ENCODE measurements at places on chromosomes 7 and 10. TPM values are rescaled to one million over a fixed set of nuclear protein-coding genes. Genes with fewer than 3 reads are reported as not detected.

- DNase-seq = no peak
Measured at GRCh38 chr7:97269741-97270140, 152.2 kb downstream of the SDHAF3 start.

DNA sequence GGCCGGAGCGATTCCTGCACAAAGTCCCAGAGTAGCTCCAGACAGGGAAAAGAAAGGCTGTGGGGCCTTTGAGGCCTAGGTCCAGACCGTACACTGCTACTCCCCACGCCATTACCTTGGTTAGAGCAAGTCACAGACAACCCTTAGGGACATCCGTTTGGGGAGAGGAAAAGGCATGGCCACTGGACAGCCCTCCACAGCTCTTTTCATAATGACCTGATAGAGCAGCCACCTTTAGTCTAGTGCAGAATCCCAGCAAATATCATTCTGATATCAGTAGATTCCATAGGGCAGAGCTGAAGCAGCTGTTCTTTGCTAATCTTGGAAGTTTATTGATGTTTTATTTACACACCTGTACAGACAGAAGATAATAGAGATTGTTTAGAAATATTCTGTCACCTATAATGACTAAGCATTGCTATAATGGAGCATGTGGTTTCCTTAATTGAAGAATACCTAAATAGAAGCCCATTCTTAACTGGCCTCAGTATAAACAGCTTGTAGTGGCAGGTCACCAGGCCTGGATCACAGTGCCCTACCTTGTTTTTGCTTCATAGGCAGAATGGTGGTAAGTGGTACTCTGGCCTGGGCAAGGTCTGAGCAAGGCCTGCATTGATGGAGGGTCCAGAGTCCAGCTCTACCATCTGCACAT, 27.9 kb downstream of the OGDH start:
- DNase-seq = peak; percentile 25

DNA sequence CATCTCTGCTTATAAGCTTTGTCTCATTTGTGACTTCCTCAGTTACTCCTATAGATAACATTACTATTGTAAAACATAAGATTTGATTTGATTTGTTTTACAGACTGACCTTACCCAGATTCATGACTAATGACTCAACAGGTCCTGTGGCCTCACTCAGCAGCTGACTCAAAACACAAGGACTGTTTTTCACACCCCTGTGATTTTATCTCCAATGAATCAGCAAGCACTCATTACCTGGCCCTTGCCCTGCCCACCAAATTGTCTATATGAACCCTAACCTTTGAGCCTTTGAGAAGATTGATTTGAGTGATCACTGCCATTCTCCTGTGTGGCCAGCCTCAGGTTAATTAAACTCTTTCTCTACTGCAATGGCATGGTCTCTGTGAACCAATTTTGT, 1064.6 kb upstream of the LRRTM3 start:
- no peak for DNase-seq

Gene SSC4D
- total RNA-seq = 63.8 TPM

DNA sequence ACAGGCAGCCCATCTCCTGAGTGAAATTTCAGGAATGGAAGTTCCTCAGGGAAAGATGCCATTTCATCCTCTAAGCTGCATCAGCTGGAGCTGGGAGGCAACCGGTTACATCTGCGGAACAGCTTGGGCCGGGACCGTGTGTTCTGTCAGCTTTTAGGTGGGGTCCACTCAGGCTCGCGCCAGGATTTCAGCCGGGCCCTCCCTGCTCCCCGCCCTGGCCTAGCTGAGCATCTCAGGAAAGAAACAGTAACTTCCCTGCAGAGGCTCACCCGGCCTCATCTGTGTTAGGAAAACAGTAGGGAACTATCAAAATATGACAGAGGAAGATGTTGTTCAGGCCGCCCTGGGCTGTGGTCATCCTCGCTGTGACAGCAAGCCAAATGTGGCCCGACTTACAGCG, 110.4 kb downstream of the TRIL start:
- no peak for DNase-seq

GRCh38 chr10:69223028-69223342, 2.9 kb downstream of the HKDC1 start:
- DNase-seq = no peak

GRCh38 chr7:122340427-122340826, 35.9 kb upstream of the FEZF1 start:
- DNase-seq = no peak

Gene SPDYE1
- total RNA-seq = not detected

DNA sequence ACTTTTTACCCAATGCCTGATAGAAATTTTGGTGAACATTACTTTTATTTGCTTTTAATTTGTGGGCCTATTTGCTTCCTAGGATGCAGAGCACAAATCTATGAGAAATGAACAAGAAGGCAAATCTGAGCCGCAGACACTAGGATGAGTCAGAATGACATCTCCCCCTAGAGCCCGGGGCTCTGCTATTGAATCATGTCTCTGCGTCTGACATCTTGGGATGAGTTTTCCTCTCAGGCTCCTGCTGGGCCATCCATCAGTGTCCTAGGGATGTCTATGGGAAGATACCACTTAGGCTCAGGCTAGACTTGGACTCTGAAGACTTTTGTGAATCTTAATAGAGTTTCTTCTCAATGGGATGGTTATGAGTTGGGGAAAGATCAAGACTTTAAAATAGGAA, 157.3 kb upstream of the MTPN start:
- no peak for DNase-seq

DNA sequence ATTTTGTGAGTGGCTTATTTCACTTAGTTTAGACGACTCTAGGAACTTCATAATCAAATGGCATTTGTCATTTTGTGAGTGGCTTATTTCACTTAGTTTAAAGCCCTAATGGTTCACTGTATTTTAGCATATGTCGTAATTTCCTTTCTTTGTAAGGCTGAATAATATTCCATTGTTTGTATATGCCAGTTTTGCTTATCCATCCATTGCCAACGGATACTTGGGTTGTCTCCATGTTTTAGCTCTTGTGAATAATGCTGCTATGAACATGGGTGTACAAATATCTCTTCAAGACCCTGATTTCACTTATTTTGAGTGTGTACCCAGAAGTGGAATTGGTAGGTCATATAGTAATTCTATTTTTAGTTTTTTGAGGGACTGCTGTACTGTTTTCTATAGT, 31.8 kb downstream of the DOCK1 start:
- DNase-seq = no peak

DNA sequence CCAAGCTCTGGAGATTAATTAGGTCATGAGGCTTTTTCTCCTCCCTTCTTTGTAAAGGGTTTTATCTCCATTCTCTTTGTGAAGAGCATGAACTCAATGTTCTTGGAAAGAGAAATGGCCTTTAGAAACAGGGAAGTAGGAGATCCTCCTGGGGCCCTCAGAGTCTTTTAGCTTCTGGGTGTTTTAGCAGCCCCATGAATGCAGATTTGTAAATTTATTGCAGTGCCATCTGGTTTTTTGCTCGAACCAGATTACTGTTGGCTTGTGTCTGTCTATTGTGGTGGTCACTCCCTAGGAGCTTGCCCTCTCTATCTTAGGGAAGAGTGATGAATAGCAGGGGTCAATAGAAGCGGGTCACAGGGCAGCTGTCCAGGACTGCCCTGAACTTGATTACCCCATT, 110.6 kb downstream of the BTRC start:
- DNase-seq = no peak

DNA sequence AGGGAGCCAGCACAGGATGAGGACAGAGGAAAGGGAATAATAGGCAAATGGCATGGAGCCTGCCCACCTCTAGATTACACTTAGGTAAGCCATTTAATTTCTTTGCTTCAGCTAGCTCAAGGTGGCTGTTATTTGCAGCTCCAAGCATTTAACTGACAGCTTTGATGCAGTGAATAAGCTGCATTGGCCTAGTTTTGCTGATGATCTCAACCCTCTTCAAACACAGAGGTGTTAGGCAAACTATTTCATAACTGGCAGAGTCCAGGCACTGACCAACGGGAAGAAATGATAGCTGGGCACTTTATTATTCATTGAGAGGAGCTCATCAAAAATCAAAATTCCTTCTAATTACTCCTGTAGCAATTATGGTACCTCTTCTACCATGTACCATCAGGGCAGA, 317.4 kb downstream of the BMPER start:
- no peak for DNase-seq

- no peak for DNase-seq
Measured at GRCh38 chr10:38174336-38174735, 80.2 kb downstream of the ZNF37A start.

DNA sequence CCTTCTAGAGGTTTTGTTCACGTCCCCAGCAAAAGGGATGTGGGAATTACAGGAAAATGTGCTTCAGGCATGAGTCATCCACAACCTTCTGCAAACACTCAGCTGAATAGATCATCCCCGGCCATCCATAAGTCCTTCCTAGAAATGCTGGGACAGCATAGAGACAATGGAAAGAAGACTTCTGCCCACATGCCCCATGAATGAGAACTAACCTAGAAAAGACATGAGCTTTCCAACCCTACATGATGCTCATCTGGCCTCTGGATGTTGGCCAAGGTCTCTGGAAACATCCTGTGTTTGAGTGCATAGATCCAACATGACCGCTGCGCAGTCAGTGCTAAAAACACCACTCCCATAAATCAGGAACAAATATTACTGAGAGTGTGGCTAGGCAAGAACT, 277.5 kb downstream of the PLXNA4 start:
- no peak for DNase-seq

DNA sequence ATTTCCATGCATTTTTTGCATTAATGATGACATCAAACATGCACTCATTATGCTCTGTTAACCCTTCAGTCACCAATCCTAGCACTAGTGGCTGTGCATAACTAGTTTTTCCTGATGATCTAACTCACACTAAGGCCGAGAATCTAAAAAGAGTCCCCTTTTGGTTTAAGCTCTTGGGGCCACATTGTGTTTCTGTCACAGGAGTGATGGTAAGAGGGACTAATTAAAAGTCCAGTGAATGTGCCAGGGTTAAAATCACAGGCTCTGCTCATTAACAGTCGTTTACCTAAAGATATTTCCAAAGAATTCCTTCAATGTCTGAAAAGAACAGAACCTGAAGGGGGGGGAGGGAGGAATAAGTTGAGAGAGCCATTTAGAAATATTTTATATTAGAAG, 359.0 kb upstream of the ANKRD30A start:
- DNase-seq = no peak

- no peak for DNase-seq
Measured at GRCh38 chr7:16409777-16410176, 11.6 kb downstream of the CRPPA start.

- DNase-seq = no peak
Measured at GRCh38 chr10:60358282-60358681, 31.4 kb downstream of the ANK3 start.

- DNase-seq = no peak
Measured at GRCh38 chr7:40175725-40176510, 41.1 kb downstream of the SUGCT start.

DNA sequence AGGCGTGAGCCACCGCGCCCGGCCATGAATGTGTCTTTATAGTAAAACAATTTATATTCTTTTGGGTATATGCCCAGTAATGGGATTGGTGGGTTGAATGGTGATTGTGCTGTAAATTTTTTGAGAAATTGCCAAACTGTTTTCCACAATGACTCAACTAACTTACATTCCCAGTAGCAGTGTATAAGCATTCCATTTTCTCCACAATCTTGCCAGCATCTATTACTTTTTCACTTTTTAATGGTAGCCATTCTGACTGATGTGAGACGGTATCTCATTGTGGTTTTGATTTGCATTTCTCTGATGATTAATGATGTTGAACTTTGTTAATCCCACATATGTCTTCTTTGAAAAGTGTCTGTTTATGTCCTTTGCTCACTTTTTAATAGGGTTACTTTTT, 1187.9 kb downstream of the XPNPEP1 start:
- DNase-seq = no peak

DNA sequence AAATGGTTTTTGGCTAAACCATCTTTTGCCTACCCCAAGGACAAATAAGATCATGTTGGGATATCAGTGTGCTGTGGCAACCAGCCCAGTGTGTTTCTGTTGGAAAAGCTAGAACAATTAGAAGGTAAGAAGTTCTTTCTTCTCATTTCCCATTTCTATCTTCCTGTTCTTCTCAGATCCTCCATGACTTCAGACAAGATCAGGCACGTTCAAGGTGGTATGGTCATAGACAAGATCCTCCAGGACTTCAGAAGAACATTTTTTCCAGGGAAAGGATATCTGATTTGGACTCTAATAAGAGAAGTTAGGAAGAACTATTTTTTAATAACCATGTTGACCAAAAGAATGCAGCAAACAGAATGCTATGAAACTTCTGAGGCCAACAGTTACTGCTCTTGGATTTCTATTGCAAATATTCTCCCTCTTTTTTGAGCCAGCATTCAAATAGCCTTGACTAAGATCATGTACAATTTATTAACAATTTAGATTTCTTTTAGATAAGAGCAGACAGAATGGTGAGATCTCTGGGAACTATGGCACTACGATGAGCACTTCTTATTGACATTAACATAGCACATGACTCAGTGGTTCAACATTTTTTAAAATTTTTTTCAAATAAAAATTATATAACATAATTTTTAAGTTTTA, 15.9 kb downstream of the HYCC1 start:
- DNase-seq = no peak

Gene ELFN1
- 0.18 TPM for total RNA-seq

GRCh38 chr7:140683657-140684056, 10.9 kb downstream of the ADCK2 start:
- DNase-seq = no peak

DNA sequence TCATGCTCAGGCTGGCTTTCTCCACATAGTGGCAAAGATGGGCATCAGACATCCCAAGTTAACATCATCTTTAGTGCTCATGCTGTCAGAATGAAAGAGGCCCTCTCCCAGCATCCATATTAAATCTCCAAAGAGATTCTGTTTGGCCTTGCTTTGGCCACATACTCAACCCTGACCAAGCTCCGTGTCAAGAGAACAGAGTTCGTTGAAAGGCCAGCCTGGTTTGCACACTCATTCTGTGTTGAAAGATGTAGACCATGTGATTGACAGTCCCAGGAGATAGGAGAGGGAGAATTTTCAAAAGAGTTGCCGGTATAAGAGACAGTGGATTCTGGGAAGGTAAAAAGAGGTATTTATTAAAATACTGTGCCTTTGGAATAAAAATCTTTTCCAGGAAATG, 19.7 kb downstream of the MET start:
- DNase-seq = peak; percentile 34

GRCh38 chr7:46939558-46939957, 642.4 kb downstream of the TNS3 start:
- DNase-seq = no peak

DNA sequence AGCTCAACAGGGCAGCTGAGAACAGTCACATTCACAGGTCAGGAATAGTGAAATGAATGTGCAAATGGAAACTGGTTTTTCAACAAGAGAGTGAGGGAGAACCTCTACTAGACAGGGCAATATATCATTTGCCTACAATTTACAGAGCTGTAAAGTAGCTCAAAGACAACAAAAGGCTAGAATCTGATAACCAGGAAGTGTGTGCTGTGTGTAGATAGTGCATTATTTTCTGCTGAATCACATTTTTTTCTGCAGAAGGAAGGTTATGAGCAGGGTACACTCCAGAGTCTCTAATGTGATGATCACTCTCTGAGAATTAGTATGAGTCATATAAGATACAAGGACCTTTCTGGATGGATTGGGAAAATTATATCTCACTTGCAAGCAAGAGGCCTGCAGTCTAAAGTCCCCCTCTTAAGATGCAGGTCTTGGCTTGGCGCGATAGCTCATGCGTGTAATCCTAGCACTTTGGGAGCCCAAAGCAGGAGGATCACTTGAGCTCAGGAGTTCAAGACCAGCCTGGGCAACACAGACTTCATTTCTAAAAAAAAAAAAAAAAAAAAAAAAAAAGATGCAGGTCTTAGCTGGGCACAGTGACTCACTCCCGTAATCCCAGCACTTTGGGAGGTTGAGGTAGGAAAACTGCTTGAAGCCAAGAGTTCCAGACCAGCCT, 59.9 kb upstream of the COBL start:
- DNase-seq = no peak

All from HepG2 (cell line).